SJCRH30 (cell line): ENCODE measurements at places on chromosomes 3 and 15. TPM values are rescaled to one million over a fixed set of nuclear protein-coding genes. Genes with fewer than 3 reads are reported as not detected.

DNA sequence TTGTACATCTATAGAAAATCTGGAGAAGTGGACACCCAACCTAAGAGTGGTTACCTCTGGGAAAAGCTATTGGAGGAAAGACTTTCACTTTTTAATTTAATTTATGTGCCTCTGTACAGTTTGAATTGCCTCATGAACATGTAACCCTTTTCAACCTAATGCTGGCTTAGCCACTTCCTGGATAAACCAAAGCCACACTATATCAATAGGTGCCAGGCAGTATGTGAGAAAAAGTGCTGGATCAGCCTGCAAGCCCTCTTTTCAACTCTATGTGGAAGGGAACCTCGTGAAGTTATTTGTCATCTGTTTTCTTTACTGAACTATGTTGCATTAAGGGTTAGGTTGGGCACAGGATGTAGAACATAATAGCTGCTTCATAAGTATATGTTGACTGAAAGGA lies 9.3 kb upstream of the TOPAZ1 start:
- H3K27me3 ChIP-seq = no peaks in the 10 kb centered on the region
- DNase-seq = no peak
- H3K36me3 ChIP-seq = no peaks in the 10 kb centered on the region

- peaks cover 39% of the 10 kb centered on the region for H3K4me1 ChIP-seq
- H3K27ac ChIP-seq = peak overlapping the region; percentile 95
- H3K4me3 ChIP-seq = peak overlapping the region; percentile 55
- H3K27me3 ChIP-seq = no peaks in the 10 kb centered on the region
- DNase-seq = peak; percentile 68
Observed at GRCh38 chr15:71276336-71276665, 161.0 kb downstream of the THSD4 start.

Gene FANCD2OS
- not detected in 2 replicates for total RNA-seq

DNA sequence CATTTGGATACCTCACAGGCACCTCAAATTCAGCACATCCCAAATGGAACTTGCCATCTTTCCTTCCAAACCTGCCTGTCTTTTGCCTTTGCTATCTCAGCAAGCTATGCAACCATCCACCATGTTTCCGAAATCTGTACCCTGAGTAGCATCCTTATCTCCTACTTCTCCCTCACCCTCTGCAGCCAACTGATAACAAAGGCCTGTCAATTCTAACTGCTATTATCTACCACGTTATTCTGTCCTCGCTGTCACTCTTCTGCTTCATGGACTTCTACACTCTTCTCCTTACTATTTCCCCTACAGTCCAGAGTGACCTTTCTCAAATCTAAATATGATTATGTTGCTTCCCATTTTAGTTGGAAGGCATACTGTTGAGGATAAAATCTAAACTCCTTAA lies 25.5 kb upstream of the TAFA4 start:
- no peaks in the 10 kb centered on the region for H3K36me3 ChIP-seq
- H3K27ac ChIP-seq = no peak overlapping the region
- no peak overlapping the region for H3K4me3 ChIP-seq
- H3K4me1 ChIP-seq = no peaks in the 10 kb centered on the region
- H3K27me3 ChIP-seq = no peaks in the 10 kb centered on the region
- DNase-seq = no peak

- H3K27me3 ChIP-seq = no peaks in the 10 kb centered on the region
- H3K4me3 ChIP-seq = no peak overlapping the region
- H3K36me3 ChIP-seq = no peaks in the 10 kb centered on the region
Observed at GRCh38 chr3:55658690-55659562, 171.8 kb upstream of the WNT5A start.

Gene TMEM266
- 0.05 and 0.10 TPM in 2 replicates for total RNA-seq

GRCh38 chr15:99979371-99979770 lies 246.1 kb upstream of the LYSMD4 start:
- H3K4me3 ChIP-seq = no peak overlapping the region
- DNase-seq = no peak
- H3K36me3 ChIP-seq = no peaks in the 10 kb centered on the region
- H3K27ac ChIP-seq = no peak overlapping the region
- peaks cover 31% of the 10 kb centered on the region for H3K4me1 ChIP-seq
- H3K27me3 ChIP-seq = no peaks in the 10 kb centered on the region

DNA sequence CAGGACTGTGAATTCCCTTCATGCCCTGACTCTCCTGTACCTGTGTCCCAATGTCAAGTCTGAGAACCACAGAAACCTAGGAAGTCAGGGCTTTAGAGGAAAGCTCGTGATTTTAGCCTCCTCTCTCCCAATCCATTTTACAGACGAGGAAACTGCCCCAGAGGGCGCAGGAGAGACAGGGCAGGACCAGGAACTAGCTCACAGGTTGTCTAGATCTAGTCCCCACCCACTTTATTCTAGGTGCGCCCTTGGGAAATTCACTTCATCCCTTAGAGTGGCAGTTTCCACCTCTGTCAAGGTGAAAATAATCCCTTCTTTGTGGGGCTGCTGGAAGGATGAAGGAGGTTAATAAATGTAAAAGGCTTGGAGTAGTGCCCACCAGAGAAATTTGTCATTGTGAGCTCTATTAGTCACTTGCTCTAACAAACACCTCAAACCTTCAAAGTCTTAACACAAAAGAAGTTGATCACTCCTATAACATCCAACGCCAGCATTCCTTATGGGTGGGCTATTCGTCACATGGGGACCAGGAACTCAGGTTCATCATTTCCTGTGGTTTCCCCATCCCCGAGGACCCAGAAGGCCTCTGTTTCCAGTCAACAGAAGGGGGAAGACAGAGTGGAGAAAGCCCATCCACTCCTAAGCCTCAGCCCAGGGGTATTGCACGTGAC lies 282.3 kb downstream of the XXYLT1 start:
- H3K36me3 ChIP-seq = no peaks in the 10 kb centered on the region
- H3K4me1 ChIP-seq = no peaks in the 10 kb centered on the region
- DNase-seq = no peak
- H3K27ac ChIP-seq = no peak overlapping the region
- H3K4me3 ChIP-seq = no peak overlapping the region

- peaks cover 3% of the 10 kb centered on the region for H3K4me1 ChIP-seq
- no peaks in the 10 kb centered on the region for H3K27me3 ChIP-seq
- no peak overlapping the region; the same call in 1 of the 2 replicates for H3K27ac ChIP-seq
- H3K4me3 ChIP-seq = no peak overlapping the region
- peak; percentile 39 for DNase-seq
Observed at GRCh38 chr3:173065543-173065981, 75.5 kb downstream of the SPATA16 start.

DNA sequence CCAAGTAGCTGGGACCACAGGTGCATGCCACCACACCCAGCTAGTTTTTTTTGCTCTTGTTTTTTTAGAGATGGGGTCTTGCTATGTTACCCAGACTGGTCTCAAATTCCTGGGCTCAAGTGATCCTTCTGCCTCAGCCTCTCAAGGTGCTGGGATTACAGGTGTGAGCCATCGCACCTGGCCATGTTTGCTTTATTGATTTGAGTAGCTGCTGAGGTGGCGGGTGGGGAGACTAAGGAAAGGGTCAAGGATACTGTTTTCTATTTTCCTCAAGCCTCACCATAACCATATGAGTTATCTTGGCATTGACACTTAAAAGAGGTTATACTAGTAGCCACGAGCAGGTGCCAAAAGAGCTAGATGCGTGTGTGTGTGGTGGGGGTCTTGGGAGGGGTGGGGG lies 39.0 kb downstream of the CYFIP1 start:
- no peak overlapping the region for H3K4me3 ChIP-seq
- 0 out of 2 replicates have a peak, but pooled peaks cover 9% of the 10 kb centered on the region for H3K36me3 ChIP-seq
- H3K27ac ChIP-seq = no peak overlapping the region
- no peaks in the 10 kb centered on the region for H3K27me3 ChIP-seq
- no peak for DNase-seq
- H3K4me1 ChIP-seq = no peaks in the 10 kb centered on the region

GRCh38 chr15:94723801-94724200 lies 492.4 kb downstream of the MCTP2 start:
- H3K27me3 ChIP-seq = no peaks in the 10 kb centered on the region
- H3K27ac ChIP-seq = no peak overlapping the region
- H3K4me3 ChIP-seq = no peak overlapping the region
- DNase-seq = no peak
- no peaks in the 10 kb centered on the region for H3K4me1 ChIP-seq
- no peaks in the 10 kb centered on the region for H3K36me3 ChIP-seq

- no peak overlapping the region for H3K4me3 ChIP-seq
- no peak overlapping the region for H3K27ac ChIP-seq
- H3K4me1 ChIP-seq = no peaks in the 10 kb centered on the region
- no peaks in the 10 kb centered on the region; the same call in 1 of the 2 replicates for H3K36me3 ChIP-seq
Observed at GRCh38 chr3:73405853-73406252, 218.9 kb downstream of the PDZRN3 start.

Gene FAM107A
- total RNA-seq = 2.0 and 2.6 TPM in 2 replicates

DNA sequence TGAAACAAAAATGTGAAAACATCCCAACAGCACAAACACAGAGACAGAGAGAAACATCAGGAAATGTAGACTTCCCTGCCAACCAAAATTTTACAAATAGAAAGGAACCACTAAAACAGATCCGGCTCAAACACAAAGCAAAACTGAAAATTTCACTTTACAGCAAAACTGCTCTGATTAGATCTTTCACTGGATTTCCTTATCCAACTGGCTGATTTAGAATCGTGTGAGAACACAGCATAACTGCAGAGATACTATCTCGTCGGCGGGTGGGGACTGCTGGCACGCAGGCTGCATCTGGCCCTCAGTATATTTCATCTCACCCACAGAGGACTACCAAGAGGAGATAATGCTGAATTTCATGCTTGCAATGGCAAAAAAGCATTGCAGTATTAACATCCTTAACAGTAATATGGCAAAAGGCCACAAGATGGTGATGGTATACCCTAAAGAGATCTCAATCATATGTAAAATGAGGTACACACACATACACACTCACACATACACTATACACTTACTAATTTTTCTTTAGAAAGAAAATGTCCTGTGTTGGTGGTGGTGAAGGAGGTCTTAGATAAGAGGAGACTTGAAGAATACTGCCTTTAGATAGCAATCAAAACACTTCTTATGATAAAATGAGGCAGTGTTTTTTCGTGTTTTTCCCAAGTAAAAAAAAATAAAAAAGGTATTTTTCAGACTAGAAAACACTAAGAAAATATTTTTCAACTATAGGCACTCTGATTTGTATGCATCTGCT lies 10.6 kb upstream of the LEO1 start:
- no peaks in the 10 kb centered on the region for H3K27me3 ChIP-seq
- peaks cover 6% of the 10 kb centered on the region; the same call in 1 of the 2 replicates for H3K4me1 ChIP-seq
- peak overlapping the region; percentile 97 for H3K27ac ChIP-seq
- H3K4me3 ChIP-seq = peak overlapping the region; percentile 52
- H3K36me3 ChIP-seq = no peaks in the 10 kb centered on the region
- DNase-seq = peak; percentile 89

GRCh38 chr15:71187078-71187477 lies 71.8 kb downstream of the THSD4 start:
- H3K36me3 ChIP-seq = no peaks in the 10 kb centered on the region
- H3K27ac ChIP-seq = no peak overlapping the region
- H3K27me3 ChIP-seq = no peaks in the 10 kb centered on the region

Gene MEGF11
- total RNA-seq = 7.3 and 8.7 TPM in 2 replicates

GRCh38 chr3:55484801-55485791 lies 2.0 kb downstream of the WNT5A start:
- no peaks in the 10 kb centered on the region for H3K27me3 ChIP-seq
- peak overlapping the region; percentile 89 for H3K4me3 ChIP-seq
- peak overlapping the region; percentile 78 for H3K27ac ChIP-seq
- DNase-seq = peak; percentile 84

GRCh38 chr3:24533561-24534193 lies 39.0 kb upstream of the THRB start:
- H3K4me1 ChIP-seq = no peaks in the 10 kb centered on the region
- no peaks in the 10 kb centered on the region for H3K36me3 ChIP-seq

DNA sequence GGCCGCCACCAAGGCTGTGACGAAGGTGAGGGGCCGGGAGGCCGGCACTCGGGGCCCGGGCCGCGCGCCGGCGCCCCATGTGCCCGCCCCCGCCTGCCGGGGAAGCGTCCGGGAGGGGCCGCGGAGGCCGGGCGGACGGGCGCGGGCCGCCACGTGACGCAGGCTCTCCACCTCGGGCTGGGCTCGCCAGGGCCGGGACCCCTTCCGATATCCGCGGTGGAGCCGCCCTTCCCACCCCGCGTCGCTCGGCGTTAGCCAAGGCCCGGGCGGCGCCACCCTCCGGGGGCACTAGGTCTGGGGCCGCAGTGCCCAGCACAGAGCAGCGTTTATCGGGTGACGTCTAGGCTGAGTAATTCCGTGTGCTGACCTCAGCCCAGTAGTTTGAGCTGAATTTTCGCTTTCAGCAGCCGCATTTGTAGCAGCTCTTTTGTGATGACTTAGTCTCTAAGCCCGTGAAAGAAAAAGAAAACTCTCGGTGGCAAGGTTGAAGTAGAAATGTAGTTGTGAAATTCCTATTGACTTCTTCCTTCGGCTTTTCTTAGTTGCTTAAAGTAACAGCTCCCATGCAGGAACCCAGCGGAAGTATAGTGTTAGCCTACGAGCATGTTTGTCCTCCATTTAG lies 885 bp downstream of the CDV3 start:
- no peaks in the 10 kb centered on the region for H3K27me3 ChIP-seq
- H3K4me1 ChIP-seq = peaks cover 23% of the 10 kb centered on the region
- DNase-seq = peak; percentile 71
- peak overlapping the region; percentile 55 for H3K27ac ChIP-seq
- H3K36me3 ChIP-seq = peaks cover 41% of the 10 kb centered on the region

Gene ARPP19
- total RNA-seq = 88.2 and 96.1 TPM in 2 replicates

GRCh38 chr15:78689626-78690025 lies 48.6 kb upstream of the CHRNB4 start:
- no peak overlapping the region for H3K27ac ChIP-seq
- no peak overlapping the region for H3K4me3 ChIP-seq
- H3K36me3 ChIP-seq = no peaks in the 10 kb centered on the region
- no peaks in the 10 kb centered on the region for H3K27me3 ChIP-seq

Gene CHRD
- total RNA-seq = 8.2 and 9.0 TPM in 2 replicates

DNA sequence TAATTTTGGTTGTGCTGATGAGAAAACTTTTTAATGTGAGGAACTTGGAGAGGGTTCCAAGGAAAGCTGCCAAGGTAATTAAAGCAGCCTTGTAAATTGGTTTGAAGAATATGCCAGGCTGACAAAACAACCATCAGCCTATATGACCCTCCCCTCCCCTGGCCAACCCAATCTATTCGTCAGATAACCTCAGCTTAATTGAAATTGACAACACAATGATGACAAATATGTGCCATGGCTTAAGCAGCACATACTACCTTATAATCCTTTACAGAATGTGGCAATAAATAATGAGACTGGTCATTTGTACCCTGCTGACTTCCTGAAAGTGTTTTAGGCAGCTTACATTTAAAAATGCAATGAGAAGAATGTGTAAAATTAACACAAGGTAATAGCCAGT lies 118.2 kb downstream of the EFHB start:
- H3K27me3 ChIP-seq = no peaks in the 10 kb centered on the region
- no peak for DNase-seq
- no peaks in the 10 kb centered on the region for H3K36me3 ChIP-seq
- no peaks in the 10 kb centered on the region for H3K4me1 ChIP-seq

DNA sequence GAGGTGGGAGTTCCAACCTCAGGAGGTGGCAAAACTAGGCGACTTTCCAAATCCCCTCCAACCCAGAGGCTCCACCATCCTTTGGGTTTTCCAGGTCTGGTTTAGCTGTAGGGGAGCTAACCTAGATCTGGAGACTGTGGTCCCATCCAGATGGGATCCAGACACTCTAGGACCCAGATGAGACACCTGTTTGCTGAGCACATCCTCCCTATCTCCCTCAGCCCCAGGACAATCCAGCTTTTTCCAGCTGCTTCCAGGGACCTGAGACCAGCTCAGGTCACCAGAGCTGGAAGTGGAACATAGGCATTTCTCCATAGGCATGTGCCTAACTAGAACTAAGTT lies 18.2 kb downstream of the CRTAP start:
- H3K36me3 ChIP-seq = no peaks in the 10 kb centered on the region
- H3K27me3 ChIP-seq = no peaks in the 10 kb centered on the region
- DNase-seq = no peak
- no peak overlapping the region for H3K27ac ChIP-seq
- no peak overlapping the region for H3K4me3 ChIP-seq

- peaks cover 10% of the 10 kb centered on the region; the same call in 1 of the 2 replicates for H3K27me3 ChIP-seq
- no peaks in the 10 kb centered on the region for H3K36me3 ChIP-seq
- DNase-seq = no peak
- H3K27ac ChIP-seq = no peak overlapping the region
- no peak overlapping the region for H3K4me3 ChIP-seq
Observed at GRCh38 chr3:21668012-21668411, 83.0 kb downstream of the ZNF385D start.
